Activated CD4-positive, alpha-beta T cell treated with anti-CD3 and anti-CD28 coated beads for 36 hours (primary cell): ENCODE measurements at places on chromosomes 13 and 19. TPM values are rescaled to one million over a fixed set of nuclear protein-coding genes. Genes with fewer than 3 reads are reported as not detected.

DNA sequence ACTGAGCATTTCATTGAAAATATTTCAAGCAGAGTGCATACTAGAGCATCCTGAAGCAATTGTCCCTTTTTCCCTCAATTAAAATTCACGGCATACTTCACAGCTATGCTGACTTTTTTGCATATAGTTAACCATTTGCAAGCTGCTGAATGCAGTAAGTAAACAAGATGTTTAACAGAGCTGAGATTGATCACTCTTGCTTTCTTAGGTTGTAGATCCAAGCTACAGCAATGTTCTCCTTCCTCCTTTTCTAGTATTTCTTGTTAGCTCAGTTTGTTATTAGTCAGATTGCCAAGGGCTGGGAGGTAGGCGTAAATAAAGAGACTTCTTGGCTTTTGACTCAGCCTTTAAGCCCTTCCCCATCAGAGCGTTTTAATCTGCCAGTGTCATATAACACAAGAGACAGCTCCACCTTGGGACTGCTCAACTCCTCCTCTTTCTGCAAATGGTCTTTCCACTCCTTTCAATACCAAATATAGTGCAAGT, at the start of gene SLITRK6:
SLITRK6 (minus strand) TSS at position 323 of the 486 bp plus-strand sequence. CDS start 2,911 bp downstream, outside the sequence.
- H3K4me3 ChIP-seq, result no peak within 1 kb of the TSS
- H3K27ac ChIP-seq, result no peak within 1 kb of the TSS
- H3K4me1 ChIP-seq, result no peaks in the 10 kb centered on the region
- no peak for DNase-seq
- H3K27me3 ChIP-seq, result no peaks in the 10 kb centered on the region

ZNF528 gene
- 8.6 TPM for total RNA-seq

DNA sequence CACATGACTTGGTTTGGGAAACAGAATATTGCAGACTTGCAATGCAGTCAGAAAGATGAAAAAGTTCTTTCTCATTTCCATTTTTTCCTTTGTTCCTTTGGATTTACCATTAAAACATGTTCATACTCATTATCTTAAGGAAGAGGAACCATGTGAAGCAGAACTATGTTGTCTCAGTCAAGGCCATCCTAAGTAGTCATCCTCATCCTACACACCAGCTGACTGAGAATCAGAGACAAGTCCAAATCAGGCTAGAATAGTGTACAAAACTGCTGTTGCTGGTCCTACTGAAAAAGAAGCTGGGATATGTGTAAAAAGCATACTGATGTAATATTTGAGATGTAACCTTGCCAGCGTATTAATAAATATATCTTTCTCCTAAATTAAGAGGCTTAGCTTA, 433.4 kb downstream of the SLITRK5 start:
- H3K4me1 ChIP-seq, result no peaks in the 10 kb centered on the region
- H3K4me3 ChIP-seq, result no peak overlapping the region
- no peak overlapping the region for H3K27ac ChIP-seq
- H3K36me3 ChIP-seq, result no peaks in the 10 kb centered on the region
- H3K27me3 ChIP-seq, result no peaks in the 10 kb centered on the region
- DNase-seq, result no peak

- no peak for DNase-seq
- no peaks in the 10 kb centered on the region for H3K36me3 ChIP-seq
- no peak overlapping the region for H3K4me3 ChIP-seq
- peaks cover 8% of the 10 kb centered on the region for H3K4me1 ChIP-seq
- H3K27ac ChIP-seq, result no peak overlapping the region
Measured at GRCh38 chr13:48741377-48741776, 87.6 kb downstream of the CYSLTR2 start.

GRCh38 chr19:593505-593904, 3.8 kb downstream of the HCN2 start:
- no peaks in the 10 kb centered on the region for H3K36me3 ChIP-seq
- H3K27me3 ChIP-seq, result peaks cover 11% of the 10 kb centered on the region
- H3K27ac ChIP-seq, result no peak overlapping the region
- no peak for DNase-seq
- peaks cover 2% of the 10 kb centered on the region for H3K4me1 ChIP-seq
- H3K4me3 ChIP-seq, result no peak overlapping the region

DNA sequence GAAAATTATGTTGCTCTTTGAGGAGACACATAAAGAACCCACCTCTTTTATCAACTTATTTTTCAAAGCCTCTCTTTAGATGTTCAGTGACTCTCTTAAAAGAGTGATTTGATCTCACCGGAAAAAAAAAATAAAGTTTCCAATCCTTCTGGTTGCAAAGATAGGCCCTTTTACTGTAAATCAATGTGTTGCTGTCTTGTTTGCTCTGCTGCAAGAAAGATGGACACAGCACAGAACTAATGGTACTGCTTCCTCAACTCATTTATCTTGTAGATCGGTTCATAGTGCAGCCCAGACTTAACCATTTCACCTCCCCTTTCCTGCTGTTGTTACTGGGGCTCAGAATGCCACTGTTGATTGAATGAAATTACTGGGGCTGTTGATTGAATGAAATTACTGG, 388.9 kb upstream of the KLF12 start:
- DNase-seq, result no peak
- peaks cover 5% of the 10 kb centered on the region for H3K27me3 ChIP-seq
- no peaks in the 10 kb centered on the region for H3K4me1 ChIP-seq

CALR3 gene
- not detected for total RNA-seq

DNA sequence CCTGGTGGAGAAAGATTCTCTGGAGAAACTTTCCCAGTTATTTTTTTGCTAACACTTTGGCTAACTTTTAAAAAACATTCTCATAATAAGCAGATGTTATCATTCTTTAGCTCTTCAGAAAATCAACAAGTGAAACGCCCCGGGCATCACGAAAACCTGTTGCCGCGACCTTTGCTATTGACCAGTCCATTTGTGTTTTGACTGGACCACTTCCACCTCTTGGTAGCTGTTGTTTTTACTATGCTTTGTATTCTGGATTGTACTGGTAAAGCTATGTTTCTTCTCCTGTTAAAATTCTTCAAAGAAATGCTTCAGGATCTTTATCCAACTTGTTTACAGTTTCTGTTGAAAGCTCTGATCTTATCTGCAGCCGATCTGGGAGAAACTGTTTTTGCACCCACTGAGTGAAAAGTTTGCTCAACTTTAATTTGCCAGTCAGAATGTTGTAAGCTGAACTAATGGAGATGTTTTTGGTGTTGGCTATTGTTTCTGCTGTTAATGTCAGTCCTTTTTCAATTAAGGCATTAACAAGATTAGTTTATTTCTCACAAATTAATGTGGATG, 23.3 kb downstream of the UFM1 start:
- H3K27ac ChIP-seq, result no peak overlapping the region
- peaks cover 28% of the 10 kb centered on the region for H3K27me3 ChIP-seq
- DNase-seq, result no peak
- H3K36me3 ChIP-seq, result no peaks in the 10 kb centered on the region
- H3K4me1 ChIP-seq, result no peaks in the 10 kb centered on the region
